HEK293T (cell line): ENCODE measurements at places on chromosomes 2 and 18.

- DNase-seq = no peak
Measured at GRCh38 chr2:96961210-96961950, 25.0 kb downstream of the FAM178B start.

DNA sequence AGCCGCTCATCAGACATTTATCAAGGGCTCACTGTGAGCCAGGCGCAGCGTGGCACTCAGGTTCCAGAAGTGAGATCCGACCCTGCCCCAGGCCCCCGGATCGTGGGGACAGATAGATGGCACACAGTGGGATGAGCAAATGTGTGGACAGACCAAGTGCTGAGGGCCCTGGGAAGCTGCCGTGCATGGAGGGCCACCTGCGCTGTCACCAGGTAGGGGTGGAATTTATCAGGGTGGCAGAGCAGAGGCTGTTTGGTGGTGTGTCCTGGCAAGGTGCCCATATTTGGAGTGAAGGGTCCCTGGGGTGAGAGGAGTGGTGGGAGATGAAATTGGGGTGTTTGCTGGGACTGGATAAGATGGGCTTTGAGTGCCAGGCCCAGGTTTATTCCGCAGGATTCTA lies 92.8 kb upstream of the HS6ST1 start:
- DNase-seq = no peak

GRCh38 chr2:122639711-122640110 lies 884.3 kb downstream of the TSN start:
- DNase-seq = no peak

DNA sequence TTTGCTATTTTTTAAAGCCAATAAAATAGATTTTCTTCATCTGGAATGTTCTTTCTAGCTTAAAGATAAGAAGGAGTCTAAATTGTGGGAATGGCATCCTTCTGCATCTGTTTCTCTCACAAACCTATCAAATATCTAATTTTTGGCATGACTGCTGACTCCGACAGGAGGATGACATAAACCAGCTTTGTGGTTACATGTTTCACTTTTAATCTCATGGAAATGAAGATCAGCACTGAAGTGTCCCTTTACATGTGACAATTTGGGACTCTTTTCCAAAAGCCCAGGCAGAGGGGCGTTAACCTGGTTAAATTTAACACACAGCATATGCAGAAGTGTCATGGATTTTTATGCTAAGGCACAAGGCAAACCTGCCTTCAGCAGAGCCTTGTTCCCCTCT lies 694.7 kb downstream of the ARHGAP15 start:
- DNase-seq = no peak
